ENCODE measurements at places on chromosomes 5 and 9. TPM values are rescaled to one million over a fixed set of nuclear protein-coding genes. Genes with fewer than 3 reads are reported as not detected.

The SLC28A3 gene
- total RNA-seq, result not detected

The F2RL1 gene
- 0.15 TPM for total RNA-seq

The TSTD2 gene
- total RNA-seq, result 22.9 TPM

The PCDHGB7 gene
- 5.9 TPM for total RNA-seq

The IFNA2 gene
- not detected for total RNA-seq

The CDH9 gene
- total RNA-seq, result not detected

The PCDHGA6 gene
- 2.2 TPM for total RNA-seq

The PHF24 gene
- total RNA-seq, result not detected

The MPDZ gene
- 36.0 TPM for total RNA-seq

The EQTN gene
- not detected for total RNA-seq

The IL12B gene
- total RNA-seq, result not detected

The CACFD1 gene
- 2.8 TPM for total RNA-seq

The NMUR2 gene
- total RNA-seq, result not detected

GRCh38 chr5:75320371-75320770 lies 16.6 kb upstream of the HMGCR start:
- no peak for DNase-seq

- DNase-seq, result no peak
These were observed 8.3 kb downstream of the NDUFS6 start for GRCh38 chr5:1809416-1810035.

GRCh38 chr5:176822041-176822792 lies 11.9 kb downstream of the UNC5A start:
- no peak for DNase-seq

- no peak for DNase-seq
These were observed 174.2 kb downstream of the CRB2 start for GRCh38 chr9:123530244-123530643.

- no peak for DNase-seq
These were observed 476.8 kb upstream of the C9orf72 start for GRCh38 chr9:28050046-28050445.

- DNase-seq, result no peak
These were observed 112.5 kb upstream of the EMB start for GRCh38 chr5:50553560-50553984.

- no peak for DNase-seq
These were observed 43.0 kb downstream of the ARHGAP26 start for GRCh38 chr5:142813220-142813619.

DNA sequence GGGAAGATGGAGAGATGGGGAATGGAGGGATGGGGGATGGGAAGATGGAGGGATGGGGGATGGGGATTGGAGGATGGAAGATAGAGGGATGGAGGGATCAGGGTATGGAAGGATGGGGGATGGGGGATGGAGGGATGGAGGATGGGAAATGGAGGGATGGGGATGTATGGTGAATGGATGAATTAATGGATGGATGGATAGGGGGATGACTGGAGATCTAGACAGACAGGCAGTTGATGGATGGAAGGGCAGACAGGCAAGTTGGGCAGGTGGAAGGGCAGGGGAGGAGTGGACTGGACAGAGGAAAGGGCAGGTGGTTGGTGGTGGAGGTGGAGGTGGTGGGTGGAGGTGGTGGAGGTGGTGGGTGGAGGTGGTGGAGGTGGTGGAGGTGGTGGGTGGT lies 167.2 kb downstream of the C9orf50 start:
- DNase-seq, result no peak

GRCh38 chr5:103119070-103119764 lies 721 bp downstream of the GIN1 start:
- DNase-seq, result no peak

- DNase-seq, result peak; percentile 68
These were observed 28.0 kb upstream of the UBTD2 start for GRCh38 chr5:172311605-172312004.

DNA sequence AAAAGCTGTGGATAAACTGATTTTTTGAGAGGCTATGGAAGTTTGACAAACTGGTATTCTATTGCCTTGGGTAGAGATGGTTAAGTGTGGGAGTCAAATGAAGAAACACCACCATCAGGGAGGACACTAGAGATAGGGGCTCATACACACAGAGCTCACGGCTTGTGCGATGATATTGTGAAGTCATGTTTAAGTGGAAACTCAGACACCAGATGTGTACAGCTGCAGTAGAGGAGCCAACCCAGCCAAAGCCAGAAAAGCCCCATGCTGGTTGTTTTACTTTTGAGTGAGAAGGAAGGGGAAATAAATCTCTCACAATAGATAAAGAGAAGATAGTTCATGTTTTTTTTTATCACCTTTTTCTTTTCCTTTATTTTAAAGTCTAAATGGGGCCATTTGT lies 377.7 kb downstream of the DMRT2 start:
- DNase-seq, result no peak

DNA sequence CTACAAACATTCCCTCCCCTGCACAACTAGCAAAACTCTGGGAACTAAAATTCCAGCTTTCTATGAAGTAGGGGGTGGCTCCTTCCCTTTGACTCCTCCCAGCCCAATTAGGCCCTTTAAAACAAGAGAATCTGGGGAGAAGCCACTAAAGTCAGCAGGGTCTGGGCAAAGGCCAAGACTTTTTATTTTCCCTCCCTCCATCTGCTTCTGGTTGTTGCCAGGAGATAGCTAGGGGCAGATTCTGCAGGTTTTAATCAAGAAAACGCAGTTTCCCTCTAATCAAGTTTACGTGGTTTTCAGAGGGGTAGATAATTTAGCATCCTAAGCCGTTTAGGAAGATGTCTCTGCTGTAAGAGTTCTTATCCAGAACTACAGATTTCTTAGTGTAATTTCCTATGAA lies 114.5 kb upstream of the CDH6 start:
- no peak for DNase-seq

GRCh38 chr9:101027733-101028345 lies 688 bp upstream of the PLPPR1 start:
- no peak for DNase-seq

DNA sequence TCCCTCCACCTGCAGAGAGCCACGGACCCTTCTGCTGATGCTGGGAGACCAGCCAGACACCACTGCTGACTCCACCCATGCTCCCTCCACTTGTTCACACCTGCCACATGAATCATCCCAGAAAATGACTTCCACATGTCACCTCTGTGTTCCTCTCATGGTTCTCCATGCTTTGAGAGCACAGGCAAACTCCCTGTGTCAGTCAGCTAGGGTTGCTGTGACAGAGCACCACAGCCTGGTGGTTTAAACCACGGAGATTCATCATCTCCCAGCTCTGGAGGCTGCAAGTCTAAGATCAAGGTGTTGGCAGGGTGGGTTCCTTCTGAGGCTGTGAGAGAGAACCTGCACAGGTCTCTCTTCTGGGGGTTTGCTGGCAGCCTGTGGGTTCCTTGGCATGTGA lies 381.4 kb downstream of the GADD45G start:
- DNase-seq, result no peak

- DNase-seq, result no peak
These were observed 33.2 kb downstream of the PRDM6 start for GRCh38 chr5:123122273-123122672.

DNA sequence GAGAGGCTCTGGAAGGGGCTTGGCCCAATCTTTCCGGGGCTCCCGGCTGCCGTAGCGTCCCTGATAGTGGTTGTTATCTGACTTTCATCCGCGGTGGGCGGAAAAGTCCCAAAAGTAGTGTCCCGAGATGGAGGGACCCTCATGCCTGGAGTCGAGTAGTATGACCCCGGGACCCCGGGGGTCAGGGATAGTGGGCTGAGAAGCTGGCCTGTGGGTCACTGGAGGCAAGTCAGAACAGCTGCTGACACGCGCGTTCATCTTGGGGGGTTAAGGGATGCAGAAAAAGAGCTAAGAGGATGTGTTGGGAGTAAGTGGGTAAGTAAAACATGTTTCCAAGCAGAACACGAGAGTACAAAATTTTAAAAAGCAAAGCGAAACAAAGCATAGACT lies 123.4 kb downstream of the TMEM161B start:
- DNase-seq, result no peak

DNA sequence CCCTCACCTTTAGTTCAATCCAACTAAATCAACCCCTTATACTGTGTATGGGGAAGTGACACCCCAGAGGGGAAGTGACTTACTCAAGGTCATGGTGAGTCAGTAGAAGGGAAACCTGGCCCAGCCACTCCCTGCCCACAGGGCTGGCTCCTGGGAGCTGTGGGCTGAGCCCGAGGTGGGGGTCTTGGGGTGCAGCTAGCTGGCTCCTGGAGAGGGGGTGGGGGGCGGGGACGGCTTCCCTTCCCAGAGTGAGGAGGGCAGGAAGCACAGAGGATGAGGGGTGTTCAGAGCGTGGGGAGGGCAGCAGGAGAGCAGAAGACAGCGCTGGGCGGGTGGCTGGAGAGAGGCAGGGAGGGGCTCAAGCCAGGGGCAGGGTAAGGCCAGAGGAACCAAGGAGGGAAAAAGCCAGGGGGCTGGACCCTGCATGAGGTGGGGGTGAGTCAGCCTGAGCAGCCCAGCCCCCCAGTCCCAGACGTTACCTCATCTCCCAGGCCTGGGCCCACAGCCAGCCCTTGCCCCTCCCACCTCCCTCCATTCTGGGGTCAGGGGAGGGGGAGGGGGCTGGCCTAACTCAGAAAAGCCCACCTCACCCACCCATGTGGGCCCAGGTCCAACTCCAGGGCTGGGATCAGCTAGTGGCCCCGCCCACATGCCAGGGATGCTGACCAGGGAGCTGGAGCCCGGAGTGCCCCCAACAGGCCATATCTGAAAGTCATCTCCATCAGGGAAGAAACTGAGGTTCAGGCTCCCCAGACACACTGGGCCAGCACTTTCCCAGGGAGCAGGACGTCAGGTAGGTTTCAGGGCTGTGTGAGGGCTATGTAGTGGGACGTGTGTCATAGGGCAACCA lies 2.8 kb downstream of the PDLIM7 start:
- DNase-seq, result peak; percentile 69

DNA sequence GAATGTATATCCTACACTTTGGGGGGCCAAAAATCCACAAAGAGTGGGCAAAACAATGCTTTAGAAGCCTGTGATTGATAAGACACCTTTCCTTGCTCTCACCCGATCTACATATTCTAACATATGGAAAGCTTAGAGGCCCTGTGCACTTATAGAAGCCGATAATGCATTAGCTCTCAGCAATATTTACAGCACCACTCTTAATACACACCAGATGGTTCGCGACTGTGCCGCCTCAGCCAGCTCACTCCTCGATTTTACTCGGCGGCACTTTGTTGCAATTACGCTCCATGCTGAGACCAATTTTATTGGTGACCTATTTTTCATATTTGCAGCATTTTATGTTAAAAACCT lies 18.8 kb downstream of the NR2F1 start:
- no peak for DNase-seq

DNA sequence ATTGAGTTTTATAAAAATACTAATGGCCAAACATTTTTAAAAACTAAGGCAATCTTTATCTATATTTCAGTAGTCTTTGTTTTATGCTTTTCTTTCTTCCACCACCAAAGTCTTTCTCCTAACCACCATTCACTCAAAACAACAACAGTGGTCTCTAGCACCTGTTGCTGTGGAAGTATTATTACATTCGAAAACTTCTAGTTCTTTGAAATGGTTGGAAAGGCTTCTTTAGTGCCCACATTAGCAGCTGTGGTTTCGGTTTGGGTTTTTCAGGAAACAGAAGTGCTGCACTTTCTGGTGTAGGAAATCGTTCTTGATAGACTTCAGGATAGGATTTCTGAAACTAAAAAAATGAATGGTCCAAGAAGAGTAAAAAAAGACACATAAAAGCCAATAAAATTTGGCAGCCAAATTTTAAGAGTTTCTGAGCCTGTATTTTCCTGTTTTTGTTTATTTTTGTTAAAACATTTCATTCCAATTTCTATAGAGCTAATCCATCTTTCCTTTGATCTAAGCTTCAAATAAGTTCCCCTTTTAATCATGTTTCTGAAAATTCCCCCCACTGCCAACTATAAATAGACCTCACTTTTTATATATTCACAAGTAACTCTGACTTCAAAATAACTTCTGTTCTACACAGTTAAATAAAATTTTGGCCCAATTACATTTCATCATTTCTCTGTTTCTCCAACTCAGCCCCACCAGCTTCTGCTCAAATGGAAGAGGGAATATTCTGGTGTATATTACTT lies 102.2 kb downstream of the DEPDC1B start:
- DNase-seq, result no peak

All from psoas muscle (tissue), 8 donors.